IPS DF 6.9 (cell line): ENCODE measurements at places on chromosomes 11 and 22.

GRCh38 chr11:88266919-88267318 lies 70.6 kb downstream of the CTSC start:
- H3K27me3 ChIP-seq = no peaks in the 10 kb centered on the region
- H3K27ac ChIP-seq = no peak overlapping the region
- no peak overlapping the region for H3K4me3 ChIP-seq
- no peaks in the 10 kb centered on the region for H3K4me1 ChIP-seq

GRCh38 chr11:65021509-65021908 lies 5.7 kb upstream of the SNX15 start:
- no peak overlapping the region for H3K27ac ChIP-seq
- no peaks in the 10 kb centered on the region for H3K4me1 ChIP-seq
- H3K36me3 ChIP-seq = peaks cover 12% of the 10 kb centered on the region

- no peaks in the 10 kb centered on the region for H3K36me3 ChIP-seq
- H3K4me3 ChIP-seq = no peak overlapping the region
- no peaks in the 10 kb centered on the region for H3K27me3 ChIP-seq
- H3K4me1 ChIP-seq = no peaks in the 10 kb centered on the region
Observed at GRCh38 chr11:10891151-10891720, 33.4 kb upstream of the ZBED5 start.

DNA sequence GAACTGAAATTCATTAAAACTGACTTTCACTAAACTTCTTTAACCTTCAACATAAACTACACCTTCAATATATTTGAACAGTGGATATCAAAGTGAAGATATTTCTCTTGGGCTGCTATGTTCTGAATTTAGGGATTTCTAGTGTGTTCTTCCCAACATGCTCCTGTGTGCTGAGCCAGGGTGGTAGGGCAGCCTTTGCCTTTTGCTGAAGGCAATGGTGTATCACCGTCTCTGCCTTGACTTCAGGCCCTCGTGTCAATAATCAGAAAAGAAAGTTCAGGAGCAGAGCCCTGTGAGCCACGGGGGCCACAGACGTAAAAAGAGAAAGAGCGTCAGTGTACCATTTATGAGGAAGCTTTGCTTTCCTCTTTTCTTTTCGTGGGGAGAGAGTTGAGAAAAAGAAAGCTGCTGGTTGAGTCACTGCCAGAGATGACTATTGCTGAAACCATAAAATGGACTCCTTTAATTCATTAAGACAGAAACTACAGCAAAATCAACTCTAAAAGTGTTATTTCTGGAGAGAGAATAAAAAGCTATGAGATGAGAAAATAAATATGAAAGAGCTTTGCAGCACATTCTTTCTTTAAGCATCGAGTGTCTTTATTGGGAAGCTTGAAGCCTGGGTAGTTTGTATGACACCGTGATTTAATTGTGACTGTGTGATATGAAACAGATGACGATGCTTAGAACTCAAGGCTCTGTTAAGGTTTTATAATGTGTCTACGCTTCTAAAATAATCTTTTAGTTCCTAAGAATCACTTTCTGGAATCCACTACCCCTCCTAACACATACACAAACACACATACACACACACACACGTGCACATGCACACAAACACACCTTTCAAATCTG lies 271.8 kb upstream of the MTNR1B start:
- no peaks in the 10 kb centered on the region for H3K27me3 ChIP-seq
- H3K36me3 ChIP-seq = no peaks in the 10 kb centered on the region
- H3K27ac ChIP-seq = no peak overlapping the region
- H3K4me3 ChIP-seq = no peak overlapping the region

DNA sequence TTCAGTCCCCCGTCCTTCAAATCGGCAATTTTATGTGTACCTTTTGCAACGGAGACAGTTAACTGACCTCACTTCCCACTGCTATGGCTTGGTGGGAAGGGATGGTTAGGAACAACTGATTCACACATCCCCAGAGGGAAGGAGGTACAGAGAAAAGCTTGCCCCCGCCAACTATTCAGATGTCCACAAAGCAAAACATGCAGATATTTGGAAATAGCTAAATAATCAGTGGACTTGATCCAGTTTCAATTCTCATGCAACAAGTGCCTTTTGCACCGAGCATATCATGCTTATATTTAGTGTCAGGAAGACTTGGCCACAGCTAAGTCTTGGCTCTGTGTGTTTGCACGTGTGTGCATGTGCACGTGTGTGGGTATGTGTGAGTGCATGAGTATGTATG lies 144.6 kb downstream of the SNX19 start:
- H3K4me1 ChIP-seq = no peaks in the 10 kb centered on the region
- H3K4me3 ChIP-seq = no peak overlapping the region
- no peaks in the 10 kb centered on the region for H3K36me3 ChIP-seq
- no peak overlapping the region for H3K27ac ChIP-seq
- no peak for DNase-seq

GRCh38 chr11:122156940-122157382 lies 40.9 kb upstream of the BLID start:
- H3K4me3 ChIP-seq = no peak overlapping the region
- no peak overlapping the region for H3K27ac ChIP-seq
- no peak for DNase-seq

DNA sequence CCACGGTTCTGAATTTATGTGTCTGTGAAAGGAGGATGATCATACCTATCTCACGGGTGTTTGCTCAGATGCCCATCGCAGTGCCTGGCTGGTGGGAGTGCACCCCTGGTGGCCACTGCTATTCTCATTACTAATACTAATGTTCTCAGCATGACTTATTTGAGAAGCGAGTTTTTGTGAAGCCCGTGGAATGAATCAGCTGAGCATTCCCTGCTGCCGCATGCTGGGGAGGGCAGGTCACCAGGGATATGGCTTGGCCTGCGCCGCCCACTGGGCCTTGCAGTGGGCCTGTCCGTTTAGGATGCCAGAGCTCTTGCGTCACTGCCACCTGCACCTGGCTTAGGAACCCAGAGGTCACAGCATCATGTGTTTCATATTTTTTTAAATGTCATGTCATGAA lies 16.9 kb downstream of the CTTN start:
- H3K27me3 ChIP-seq = no peaks in the 10 kb centered on the region
- peaks cover 62% of the 10 kb centered on the region for H3K36me3 ChIP-seq
- no peaks in the 10 kb centered on the region for H3K4me1 ChIP-seq
- no peak for DNase-seq
- no peak overlapping the region for H3K27ac ChIP-seq
- no peak overlapping the region for H3K4me3 ChIP-seq

- H3K4me1 ChIP-seq = no peaks in the 10 kb centered on the region
- H3K27me3 ChIP-seq = no peaks in the 10 kb centered on the region
- no peak overlapping the region for H3K4me3 ChIP-seq
- no peak overlapping the region for H3K27ac ChIP-seq
Observed at GRCh38 chr11:55714982-55715888, 53.2 kb downstream of the OR4C6 start.

DNA sequence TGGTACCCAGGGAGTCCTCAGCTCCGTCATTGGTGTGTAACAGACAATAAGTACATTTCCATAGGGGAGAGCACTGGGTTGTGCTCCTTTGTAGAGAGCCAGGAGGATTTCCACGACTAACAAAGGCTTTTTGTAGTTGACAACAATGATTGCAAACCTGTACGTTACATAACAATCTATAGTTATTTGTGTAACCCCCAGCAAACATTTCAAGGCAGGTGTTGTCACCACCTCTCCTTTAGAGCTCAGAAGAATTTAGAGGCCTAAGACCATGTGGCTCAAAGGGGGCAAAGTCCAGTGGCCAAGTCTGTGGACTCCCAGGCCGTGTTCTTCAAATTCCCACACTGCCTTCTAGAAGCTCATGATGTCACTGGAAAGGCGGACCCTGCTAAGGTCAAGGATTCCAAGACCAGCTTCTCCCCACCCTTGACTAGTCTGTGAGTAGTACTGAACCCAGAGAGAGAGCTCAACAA lies 15.8 kb downstream of the RPL27A start:
- no peak overlapping the region for H3K4me3 ChIP-seq
- DNase-seq = no peak
- peaks cover 14% of the 10 kb centered on the region for H3K4me1 ChIP-seq

- DNase-seq = no peak
- no peak overlapping the region for H3K27ac ChIP-seq
- H3K4me3 ChIP-seq = no peak overlapping the region
- H3K27me3 ChIP-seq = no peaks in the 10 kb centered on the region
Observed at GRCh38 chr11:42025121-42025803, 565.8 kb upstream of the LRRC4C start.

- H3K27me3 ChIP-seq = peaks cover 8% of the 10 kb centered on the region; the same call in 1 of the 2 replicates
- H3K4me3 ChIP-seq = peak overlapping the region; percentile 49; the same call in 1 of the 2 replicates
- DNase-seq = no peak
- no peak overlapping the region for H3K27ac ChIP-seq
- H3K4me1 ChIP-seq = no peaks in the 10 kb centered on the region
Observed at GRCh38 chr11:40292721-40293508, 1166.5 kb downstream of the LRRC4C start.

GRCh38 chr11:14902650-14903350 lies 10.8 kb upstream of the CYP2R1 start:
- H3K4me1 ChIP-seq = peaks cover 4% of the 10 kb centered on the region; the same call in 1 of the 2 replicates
- no peak for DNase-seq
- no peak overlapping the region for H3K27ac ChIP-seq
- H3K36me3 ChIP-seq = no peaks in the 10 kb centered on the region
- H3K4me3 ChIP-seq = no peak overlapping the region

- H3K36me3 ChIP-seq = no peaks in the 10 kb centered on the region
- no peak overlapping the region for H3K27ac ChIP-seq
- H3K4me1 ChIP-seq = no peaks in the 10 kb centered on the region
- H3K4me3 ChIP-seq = no peak overlapping the region
- no peaks in the 10 kb centered on the region for H3K27me3 ChIP-seq
Observed at GRCh38 chr11:105740164-105740903, 130.5 kb downstream of the GRIA4 start.

GRCh38 chr22:30488121-30488520 lies 16.3 kb upstream of the SEC14L3 start:
- H3K4me3 ChIP-seq = no peak overlapping the region
- no peaks in the 10 kb centered on the region for H3K4me1 ChIP-seq
- no peak for DNase-seq

GRCh38 chr11:95418916-95419315 lies 187.9 kb upstream of the SESN3 start:
- no peak overlapping the region for H3K4me3 ChIP-seq
- no peaks in the 10 kb centered on the region for H3K27me3 ChIP-seq
- no peak for DNase-seq
- H3K4me1 ChIP-seq = no peaks in the 10 kb centered on the region
- no peaks in the 10 kb centered on the region for H3K36me3 ChIP-seq
- no peak overlapping the region for H3K27ac ChIP-seq

DNA sequence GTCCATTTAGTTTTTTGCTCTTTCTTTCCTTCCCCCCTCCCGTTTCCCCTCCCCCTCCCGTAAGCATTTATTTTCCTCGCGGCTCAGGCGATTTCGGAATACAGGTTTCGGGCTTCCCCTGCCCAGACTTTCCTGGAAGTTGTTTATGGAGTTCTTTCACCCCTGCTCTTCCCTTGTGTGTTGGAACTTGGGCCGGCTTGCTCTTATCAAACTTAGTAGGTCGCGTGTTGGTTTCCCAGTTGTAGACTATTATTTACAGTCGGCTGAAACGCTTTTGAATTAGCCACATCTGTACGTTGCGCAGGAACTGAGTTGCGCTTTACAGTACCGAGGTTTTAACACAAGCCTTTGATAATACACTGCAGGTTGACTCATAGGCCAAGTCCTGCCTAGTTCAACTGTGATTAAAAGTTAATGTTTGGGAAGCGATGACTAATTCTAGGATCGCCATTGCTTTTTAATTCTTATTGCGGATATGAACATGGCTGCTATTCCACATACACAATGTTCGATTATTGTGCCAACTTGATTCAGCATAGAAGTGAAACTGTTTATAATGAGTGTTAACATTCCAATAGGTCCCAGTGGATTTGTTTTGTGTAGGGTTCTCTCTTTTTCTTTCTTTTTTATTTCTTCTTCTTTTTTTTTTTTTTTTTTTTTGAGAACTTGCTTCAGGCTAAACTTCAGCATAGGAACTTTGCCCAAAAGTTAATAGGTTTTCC lies 1.7 kb downstream of the YAP1 start:
- H3K4me3 ChIP-seq = peak overlapping the region; percentile 97; the same call in 1 of the 2 replicates
- H3K27me3 ChIP-seq = no peaks in the 10 kb centered on the region
- H3K36me3 ChIP-seq = no peaks in the 10 kb centered on the region
- H3K27ac ChIP-seq = peak overlapping the region; percentile 28
- DNase-seq = no peak
- H3K4me1 ChIP-seq = peaks cover 3% of the 10 kb centered on the region; the same call in 1 of the 2 replicates

DNA sequence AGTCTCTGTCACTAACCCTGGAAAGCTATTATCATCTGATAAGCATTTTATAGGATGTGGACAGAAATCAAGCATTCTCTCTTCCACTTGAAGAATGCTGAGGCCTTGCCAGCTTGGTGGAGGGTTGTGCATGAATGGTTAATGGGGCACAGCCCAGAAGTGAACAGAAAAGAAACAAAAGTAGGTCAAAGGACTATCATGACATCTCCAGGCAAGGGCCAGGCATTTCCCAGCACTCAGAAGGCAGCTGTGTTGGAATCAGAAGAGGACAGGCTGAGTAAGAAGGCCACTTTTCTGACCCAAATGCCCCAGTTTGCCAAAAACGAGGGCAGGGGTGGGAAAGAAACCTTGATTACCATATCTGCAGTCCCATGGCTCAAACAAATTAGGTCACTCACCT lies 12.4 kb downstream of the TENM4 start:
- no peak overlapping the region for H3K4me3 ChIP-seq
- H3K4me1 ChIP-seq = peaks cover 3% of the 10 kb centered on the region; the same call in 1 of the 2 replicates
- H3K27me3 ChIP-seq = no peaks in the 10 kb centered on the region; the same call in 1 of the 2 replicates
- no peaks in the 10 kb centered on the region for H3K36me3 ChIP-seq

DNA sequence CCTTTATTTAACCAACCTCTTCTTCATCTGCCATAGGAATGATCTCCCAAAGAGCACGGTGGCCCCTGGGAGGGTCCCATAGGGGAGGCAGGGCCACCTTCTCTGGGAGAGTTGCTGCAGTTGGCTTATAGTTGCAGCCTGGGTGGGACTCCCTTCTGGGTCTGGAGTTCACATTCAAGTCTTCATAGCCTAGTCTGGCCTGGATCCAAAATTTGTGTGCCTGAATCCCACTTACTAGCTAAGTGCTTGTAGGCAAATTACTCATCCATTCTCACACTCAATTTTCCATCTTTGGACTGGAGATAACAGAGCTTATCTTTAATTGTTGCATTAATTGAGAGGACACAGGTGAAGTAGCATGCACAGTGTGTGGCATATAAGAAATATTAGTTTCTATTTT lies 163.6 kb downstream of the GRIK4 start:
- H3K4me3 ChIP-seq = no peak overlapping the region
- DNase-seq = no peak
- H3K27ac ChIP-seq = no peak overlapping the region
- no peaks in the 10 kb centered on the region for H3K27me3 ChIP-seq
- no peaks in the 10 kb centered on the region for H3K4me1 ChIP-seq
- no peaks in the 10 kb centered on the region for H3K36me3 ChIP-seq

GRCh38 chr11:36131721-36132397 lies 157.4 kb downstream of the COMMD9 start:
- no peaks in the 10 kb centered on the region for H3K36me3 ChIP-seq
- no peak overlapping the region for H3K4me3 ChIP-seq
- no peaks in the 10 kb centered on the region for H3K27me3 ChIP-seq
- no peaks in the 10 kb centered on the region for H3K4me1 ChIP-seq
- no peak for DNase-seq
- H3K27ac ChIP-seq = no peak overlapping the region

- DNase-seq = no peak
- no peak overlapping the region for H3K4me3 ChIP-seq
- H3K36me3 ChIP-seq = peaks cover 24% of the 10 kb centered on the region
- H3K27ac ChIP-seq = no peak overlapping the region
- no peaks in the 10 kb centered on the region for H3K4me1 ChIP-seq
- no peaks in the 10 kb centered on the region for H3K27me3 ChIP-seq
Observed at GRCh38 chr11:133934599-133935550, 21.9 kb downstream of the IGSF9B start.
